ENCODE measurements at places on chromosomes 5 and 9. TPM values are rescaled to one million over a fixed set of nuclear protein-coding genes. Genes with fewer than 3 reads are reported as not detected.

Gene DEPDC1B
- 20.7 TPM for total RNA-seq

Gene SPINK4
- total RNA-seq: not detected

Gene ZNF782
- total RNA-seq: 3.3 TPM

Gene RORB
- total RNA-seq: 6.0 TPM
